ENCODE measurements at places on chromosomes 4 and X. TPM values are rescaled to one million over a fixed set of nuclear protein-coding genes. Genes with fewer than 3 reads are reported as not detected.

GRCh38 chrX:120090208-120090607 is 12.7 kb upstream of the RHOXF2B start:
- no peak for DNase-seq

GRCh38 chrX:135522132-135522530 is 1.7 kb downstream of the INTS6L start:
- no peak for DNase-seq

GRCh38 chrX:47194194-47194787 is 662 bp downstream of the UBA1 start:
- no peak for DNase-seq

DNA sequence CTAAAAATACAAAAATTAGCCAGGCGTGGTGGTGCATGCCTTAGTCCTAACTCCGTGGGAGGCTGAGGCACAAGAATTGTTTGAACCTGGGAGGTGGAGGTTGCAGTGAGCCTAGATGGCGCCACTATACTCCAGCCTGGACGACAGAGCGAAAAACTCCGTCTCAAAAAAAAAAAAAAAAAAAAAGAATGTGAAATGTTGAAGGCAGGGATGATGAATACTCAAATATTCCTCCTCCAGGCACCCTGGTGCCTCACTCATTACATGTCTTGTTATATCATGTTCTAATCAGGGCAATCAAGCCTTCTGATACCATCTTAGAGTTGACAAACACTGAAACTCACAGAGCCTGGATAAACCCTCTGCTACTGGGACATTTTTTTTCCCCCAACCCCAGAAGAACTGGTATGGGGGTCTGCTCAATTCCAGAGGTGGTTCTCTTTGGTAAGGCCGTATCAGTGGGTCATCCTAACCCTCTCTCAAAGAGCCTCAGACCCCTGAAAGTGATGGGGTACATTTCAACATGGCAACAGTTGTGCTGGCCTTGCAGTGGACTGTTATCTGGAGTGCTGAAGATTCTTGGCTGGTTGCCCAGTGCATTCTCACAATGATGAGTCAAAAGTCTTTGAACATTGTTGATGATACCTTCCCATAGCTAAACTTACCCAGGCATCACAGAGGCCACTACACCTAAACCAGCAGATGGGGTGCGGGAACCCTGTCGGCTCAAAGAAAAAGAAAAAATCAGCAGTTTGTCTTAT is 2.4 kb upstream of the SH3KBP1 start:
- DNase-seq = no peak

- no peak for DNase-seq
Observed at GRCh38 chrX:99301990-99302389, 1108.1 kb downstream of the PCDH19 start.

DNA sequence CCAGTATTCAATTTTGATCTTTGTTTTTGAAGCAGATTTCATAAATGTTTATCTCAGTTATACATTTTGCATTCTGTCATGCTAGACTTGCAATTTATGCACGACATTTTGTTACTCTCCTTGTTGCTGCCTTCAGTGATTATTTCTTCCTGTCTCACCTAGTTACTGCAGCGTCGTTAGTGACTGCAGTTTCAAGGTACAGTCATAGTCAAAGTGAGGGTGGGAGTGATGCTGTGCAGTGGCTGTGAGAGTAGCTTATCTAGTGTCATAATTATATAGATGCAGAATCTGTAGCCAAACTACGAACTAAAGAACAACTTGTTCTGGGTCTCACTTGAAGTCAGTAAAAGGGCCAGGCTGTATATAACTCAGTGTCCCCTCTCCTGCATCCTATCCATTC is 69.8 kb downstream of the GPR101 start:
- no peak for DNase-seq

- DNase-seq = no peak
Observed at GRCh38 chr4:171644430-171645057, 168.7 kb upstream of the GALNTL6 start.

The HSFX3 gene
- total RNA-seq = not detected

The SLC34A2 gene
- 0.77 TPM for total RNA-seq

The MGARP gene
- 2.3 TPM for total RNA-seq
